ENCODE measurements at places on chromosomes 13 and 19.

DNA sequence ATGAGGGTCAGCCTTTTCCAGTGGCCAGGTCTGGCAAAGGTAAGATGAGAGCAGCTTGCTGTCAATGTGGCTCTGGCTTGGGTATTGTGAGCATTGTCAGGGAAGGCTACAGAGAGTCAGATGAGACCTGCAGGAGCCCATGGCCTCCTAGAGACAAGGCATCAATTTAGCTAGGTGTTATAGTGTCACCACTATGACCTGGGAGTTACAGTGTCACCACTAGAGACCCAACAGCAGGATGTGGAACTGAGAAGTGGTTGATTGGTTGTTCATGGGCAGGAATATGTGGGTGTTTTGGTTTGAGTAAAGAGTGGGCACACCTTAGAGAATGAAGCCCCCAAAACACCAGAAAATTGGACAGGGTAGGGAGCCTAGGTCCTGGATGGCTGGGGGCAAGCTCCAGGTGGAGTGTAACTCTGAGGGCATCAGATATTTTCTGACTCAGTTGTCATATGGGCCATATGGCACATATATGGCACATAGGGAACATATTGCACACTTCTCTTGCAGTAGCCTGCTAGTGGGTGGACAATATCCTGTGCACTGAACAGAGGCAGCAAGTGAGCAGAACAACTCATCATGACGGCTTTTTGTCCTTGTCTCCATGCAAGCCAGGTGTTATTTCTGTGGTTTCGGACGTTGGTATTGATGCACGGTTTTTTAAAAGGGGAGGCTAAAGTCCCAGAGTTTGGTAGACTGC, 46.3 kb upstream of the CEACAM21 start:
- DNase-seq: no peak

- DNase-seq: no peak
Measured at GRCh38 chr13:111939666-111940278, 127.2 kb upstream of the SOX1 start.

DNA sequence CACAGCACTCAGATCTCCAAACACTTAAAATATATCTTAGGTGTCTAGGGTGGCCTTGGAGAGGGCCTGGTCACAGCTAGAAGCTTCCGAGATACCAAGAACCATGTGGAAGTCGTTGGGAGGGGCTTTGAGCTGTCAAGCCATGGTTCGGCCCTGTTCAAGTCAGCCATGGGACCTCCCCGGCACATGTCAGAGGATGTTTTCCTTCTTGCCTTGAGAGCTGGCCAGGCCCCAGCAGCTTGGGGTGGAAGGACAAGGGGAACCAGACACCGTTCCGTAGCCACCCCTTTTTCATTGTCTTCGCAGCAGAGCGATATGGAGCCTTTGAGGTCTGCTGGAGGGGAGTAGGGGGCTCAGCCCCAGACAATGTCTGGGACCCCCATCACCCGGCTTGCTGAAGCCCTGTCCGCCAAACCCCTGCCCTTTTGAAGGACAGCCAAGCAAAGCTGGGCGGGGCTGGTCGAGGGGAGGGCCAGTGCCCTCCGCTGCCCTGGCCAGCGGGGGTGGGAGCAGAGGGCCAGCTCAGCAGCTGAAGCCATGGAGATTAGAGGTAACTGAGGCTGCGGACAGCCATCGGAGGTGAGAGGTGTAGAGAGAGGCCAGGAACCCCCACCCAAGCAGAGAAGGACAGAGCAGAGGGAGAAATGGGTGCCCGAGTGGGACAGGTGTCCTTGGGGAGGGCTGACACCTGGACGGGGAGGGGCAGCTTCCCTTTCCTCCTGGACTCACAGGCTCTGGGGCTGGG, 435 bp downstream of the KLK11 start:
- DNase-seq: no peak

GRCh38 chr13:62837895-62838294, 1422.2 kb upstream of the PCDH20 start:
- DNase-seq: no peak

- no peak for DNase-seq
Measured at GRCh38 chr19:56117889-56118288, 3.2 kb downstream of the ZNF787 start.

- DNase-seq: peak; percentile 79
Measured at GRCh38 chr19:47358936-47359335, 9.8 kb downstream of the DHX34 start.

- no peak for DNase-seq
Measured at GRCh38 chr13:36345438-36346221, 564 bp downstream of the SPART start.

DNA sequence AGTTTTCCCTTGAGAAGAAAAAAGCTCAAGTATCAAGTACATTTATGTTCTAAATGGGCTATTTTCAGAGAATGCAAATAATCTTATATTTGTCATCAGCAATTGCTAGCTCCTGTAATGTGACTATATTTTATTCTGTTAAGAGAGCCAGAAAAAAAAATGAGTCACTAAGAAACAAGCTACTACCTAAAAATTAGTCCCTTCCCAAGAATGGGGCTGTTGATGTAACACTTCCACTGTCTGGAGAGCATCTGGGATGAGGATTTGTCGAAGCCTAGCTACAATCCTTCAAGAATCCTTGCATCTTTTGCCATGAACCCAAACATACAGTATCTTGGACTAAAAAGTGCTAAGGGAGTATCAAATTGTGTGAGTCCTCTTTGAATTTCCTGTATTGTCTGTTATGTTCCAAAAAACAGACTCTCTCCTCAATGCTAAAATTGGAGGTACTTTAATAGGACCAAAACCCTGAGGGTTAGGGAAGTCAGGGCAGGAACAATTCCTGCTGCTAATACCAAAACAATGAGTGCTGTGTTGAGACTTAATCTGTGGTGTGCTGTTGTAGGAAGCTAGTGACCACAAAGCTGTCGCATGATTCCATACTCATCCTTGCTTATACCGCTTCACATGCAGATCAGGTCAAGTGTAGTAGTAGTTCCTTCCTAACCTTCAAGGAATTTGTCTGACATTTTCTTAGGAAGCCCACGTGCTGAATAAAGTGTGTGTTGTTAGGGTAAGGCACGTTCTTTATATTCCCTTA, 4.9 kb upstream of the ZC3H13 start:
- DNase-seq: no peak

DNA sequence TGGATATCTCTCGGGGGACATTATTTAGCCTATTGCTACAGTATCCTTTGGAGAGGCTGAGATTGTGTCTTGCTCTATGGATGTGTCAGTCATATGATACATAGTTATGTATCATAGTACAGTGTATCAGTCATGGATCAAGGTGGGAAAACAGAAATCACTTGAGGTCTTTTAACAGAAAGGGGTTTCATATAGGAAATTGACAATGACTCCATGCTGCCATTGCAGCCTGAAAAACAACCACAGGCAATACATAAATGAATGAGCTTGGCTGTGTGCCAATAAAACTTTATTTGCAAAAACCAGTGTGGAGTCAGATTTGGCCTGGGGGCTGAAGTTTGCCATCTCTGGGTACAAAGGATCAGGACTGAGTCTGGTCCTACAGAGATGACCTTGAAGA, 35.4 kb downstream of the COLGALT1 start:
- no peak for DNase-seq

DNA sequence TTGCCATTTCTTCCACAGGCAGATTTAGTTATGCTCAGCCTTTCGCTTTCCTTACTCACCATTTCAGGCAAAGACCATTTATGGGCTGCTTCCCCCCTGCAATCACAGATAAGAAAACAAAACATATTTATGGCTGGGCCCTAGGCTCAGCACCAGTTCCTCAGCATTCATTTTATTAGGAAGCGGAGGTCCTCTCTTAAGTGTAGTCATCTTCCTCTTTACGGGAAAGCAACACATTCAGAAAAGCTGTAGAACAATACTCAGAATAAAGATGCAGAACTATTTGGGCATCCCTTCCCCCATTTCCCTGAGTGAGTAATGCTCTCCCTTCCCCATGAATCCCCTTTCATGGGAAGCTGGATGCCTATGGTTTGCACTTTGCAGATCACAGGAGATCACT, 27.9 kb downstream of the FLT1 start:
- DNase-seq: no peak

GRCh38 chr13:98510156-98510509, 66.8 kb downstream of the STK24 start:
- no peak for DNase-seq

GRCh38 chr19:19946226-19946625, 45.5 kb downstream of the ZNF93 start:
- no peak for DNase-seq

- DNase-seq: no peak
Measured at GRCh38 chr19:46610413-46610775, 9.3 kb downstream of the CALM3 start.

- DNase-seq: no peak
Measured at GRCh38 chr13:104823071-104823470, 1712.4 kb downstream of the EFNB2 start.

GRCh38 chr13:39821977-39822376, 166.5 kb downstream of the COG6 start:
- no peak for DNase-seq

GRCh38 chr13:19862481-19863313, 752 bp downstream of the ZMYM5 start:
- no peak for DNase-seq

DNA sequence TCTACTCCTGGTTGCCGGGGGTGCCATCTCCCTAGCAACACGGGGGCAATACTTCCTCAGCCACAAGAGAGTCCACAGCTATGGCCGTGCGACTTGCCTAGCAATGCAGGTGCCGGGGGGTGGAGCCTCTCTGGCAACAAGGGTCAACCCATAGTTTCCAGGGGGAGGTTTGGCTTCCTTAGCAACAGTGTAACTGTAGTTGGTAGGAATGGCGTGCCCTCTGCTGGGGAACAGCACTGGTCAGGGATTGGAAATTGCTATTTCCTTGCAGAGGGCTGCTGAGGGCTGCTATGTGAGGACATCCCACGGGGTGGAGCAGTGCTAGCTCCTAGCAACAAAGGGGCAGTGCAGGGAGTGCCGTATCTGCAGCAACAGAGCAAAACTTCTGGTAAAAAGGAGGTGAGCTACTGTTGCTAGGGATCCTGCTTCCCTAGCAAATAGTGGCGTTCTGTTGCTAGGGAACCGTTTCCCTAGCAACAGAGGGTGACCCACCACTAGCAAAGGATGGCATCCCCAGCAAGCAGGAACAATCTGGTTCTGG, 7.0 kb upstream of the TMC4 start:
- no peak for DNase-seq

DNA sequence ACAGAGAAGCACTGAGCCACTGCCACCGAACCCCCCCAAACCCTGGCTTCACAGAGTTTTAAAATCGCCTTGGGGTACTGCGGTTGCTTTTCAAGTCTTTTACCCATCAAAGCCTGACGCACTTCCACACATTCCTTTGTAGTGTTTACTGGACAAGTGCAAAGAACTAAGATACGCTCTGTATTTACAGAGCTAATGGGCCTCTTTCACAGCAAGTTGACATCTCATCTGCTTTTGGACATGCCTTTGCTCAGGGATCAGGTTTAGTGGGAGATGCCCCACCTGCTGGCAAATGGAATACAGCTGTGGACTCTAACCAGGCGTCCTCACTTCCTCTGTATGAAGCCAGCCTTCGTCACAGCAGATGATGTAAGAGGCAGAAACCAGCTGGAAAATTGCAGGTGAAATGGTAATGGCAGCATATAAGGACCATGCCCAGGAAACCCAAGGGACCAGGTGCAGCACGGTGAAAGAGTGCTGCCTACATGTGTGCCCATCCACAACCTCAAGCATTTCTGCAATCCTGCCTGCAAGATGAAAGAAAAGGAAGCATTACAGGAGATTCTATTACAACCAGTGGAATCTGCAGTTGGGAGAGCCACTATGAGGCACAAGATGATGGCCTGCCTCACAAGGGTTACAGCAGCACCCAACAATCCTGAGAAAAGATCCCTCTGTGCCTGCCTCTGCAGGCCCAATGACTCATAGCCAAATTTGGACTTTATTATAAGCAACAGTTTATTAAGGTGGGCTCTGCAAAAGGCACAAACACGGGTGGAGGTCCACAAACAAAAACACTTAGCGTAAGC, 34.7 kb downstream of the BRD4 start:
- no peak for DNase-seq

- no peak for DNase-seq
Measured at GRCh38 chr19:29118389-29118788, 94.6 kb downstream of the UQCRFS1 start.

- peak; percentile 81 for DNase-seq
Measured at GRCh38 chr19:41449079-41449864, 6.3 kb downstream of the ERICH4 start.

GRCh38 chr13:112346173-112346898, 29.8 kb upstream of the SPACA7 start:
- DNase-seq: peak; percentile 87

- peak; percentile 46 for DNase-seq
Measured at GRCh38 chr13:39612023-39612637, 9.1 kb upstream of the LHFPL6 start.

DNA sequence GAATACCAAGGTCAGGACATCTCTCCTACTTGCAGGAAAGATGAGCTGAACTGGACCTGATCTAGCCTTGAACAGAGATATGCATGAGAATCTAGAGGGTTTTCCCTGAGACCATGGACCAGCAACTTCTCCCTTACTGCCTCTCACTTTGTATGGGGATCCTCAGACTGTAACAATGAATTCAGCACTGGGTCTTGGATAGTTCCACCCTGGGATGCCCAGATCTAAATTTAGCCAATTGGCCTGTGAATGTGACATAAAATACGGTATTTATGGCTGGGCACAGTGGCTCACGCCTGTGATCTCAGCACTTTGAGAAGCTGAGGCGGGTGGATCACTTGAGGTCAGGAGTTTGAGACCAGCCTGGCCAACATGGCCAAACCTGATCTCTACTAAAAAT, 15.3 kb upstream of the LILRA2 start:
- DNase-seq: no peak

DNA sequence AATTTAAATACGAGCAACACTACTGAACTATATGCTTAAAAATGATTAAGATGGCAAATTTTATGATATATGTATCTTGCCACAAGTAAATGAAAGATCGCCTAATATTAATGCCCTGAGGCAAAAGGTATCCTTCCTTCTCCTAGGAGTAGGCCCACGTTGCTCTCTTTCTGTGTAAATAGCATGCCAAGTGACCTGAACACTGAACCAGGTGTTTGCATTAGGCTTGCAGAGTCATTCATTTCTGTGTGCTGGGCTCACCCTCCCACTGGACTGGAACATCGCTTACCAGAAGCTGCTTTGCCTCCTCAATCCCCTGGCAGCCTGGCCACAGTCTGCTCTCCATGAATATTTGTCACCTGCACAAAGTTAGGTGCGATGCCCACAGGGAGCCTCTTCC, 83.3 kb upstream of the TNFSF11 start:
- DNase-seq: no peak
